ENCODE measurements at places on chromosomes 11 and 22.
A peak's percentile ranks its signal among the peaks of the same experiment; 100 is the strongest.

DNA sequence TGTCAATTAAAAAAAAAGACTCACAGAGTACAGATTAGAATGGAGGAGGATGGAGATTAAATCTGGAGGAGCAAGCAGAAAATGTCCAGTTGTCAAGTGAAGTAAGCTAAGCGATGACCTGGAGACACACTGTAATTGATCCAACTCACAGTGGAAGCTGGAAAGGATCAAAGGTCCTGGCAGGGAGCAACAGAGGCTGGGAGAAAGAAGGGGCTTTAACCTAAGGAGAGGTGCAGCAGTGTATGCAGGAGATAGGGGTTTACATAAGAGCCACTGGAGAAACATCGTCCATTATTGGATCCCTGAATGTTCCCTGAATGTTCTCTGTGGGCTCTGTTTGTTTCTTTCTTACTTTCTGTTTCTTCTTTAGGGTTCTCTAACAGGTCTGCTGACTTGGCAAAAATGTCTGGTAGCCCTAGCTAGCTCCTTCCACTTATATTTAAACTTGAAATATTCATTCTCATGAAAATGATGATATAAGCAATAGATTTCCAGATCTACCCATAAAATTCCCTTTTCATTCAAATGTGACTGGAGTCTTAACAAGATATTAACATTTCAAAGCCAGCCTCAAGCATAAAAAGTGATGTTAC lies 30.1 kb upstream of the CAT start:
- no peak for DNase-seq

DNA sequence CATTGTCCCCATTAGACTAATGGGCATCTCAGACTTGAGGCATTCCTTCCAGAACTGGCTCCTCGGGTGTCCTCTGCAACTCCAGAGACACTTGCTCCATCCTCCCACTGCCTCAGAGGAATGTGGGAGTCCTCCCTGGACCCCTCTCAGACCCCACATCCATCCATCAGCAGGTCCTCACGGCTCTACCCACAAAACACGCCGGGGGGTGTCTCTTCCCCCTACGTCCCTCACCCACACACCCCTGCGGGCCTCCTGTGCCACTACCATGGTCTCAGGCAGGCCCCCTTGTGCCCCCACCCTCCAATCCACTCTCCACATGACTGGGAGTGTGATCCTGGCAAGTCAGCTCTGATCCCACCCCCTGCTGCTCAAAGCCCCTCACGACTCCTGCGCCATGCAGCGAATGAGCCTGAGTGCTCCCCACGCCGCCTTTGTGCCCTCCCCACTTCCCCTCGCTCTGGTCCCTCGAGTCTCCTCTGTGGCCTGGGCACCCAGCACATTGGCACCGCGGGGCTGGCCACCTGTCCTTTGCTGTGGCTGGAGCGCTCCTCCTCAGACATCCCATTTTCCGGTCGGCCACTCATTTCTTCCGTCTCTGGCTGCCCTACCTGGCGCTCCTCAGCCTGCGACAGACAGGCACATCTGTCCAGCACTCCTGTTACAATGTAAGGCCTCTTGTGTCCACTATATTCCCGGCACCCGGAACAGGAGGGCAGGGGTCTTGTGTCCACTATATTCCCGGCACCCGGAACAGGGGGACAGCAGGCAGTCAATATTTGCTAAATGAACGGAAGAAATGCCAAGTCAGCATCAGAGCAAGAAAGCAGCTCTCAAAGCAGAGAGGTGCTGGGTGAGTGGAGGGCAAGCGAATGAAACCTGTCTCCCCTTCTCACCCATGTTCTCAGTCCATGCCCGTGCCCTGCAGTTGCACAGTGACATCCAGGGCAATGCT lies 14.2 kb upstream of the MOB2 start:
- no peak for DNase-seq

DNA sequence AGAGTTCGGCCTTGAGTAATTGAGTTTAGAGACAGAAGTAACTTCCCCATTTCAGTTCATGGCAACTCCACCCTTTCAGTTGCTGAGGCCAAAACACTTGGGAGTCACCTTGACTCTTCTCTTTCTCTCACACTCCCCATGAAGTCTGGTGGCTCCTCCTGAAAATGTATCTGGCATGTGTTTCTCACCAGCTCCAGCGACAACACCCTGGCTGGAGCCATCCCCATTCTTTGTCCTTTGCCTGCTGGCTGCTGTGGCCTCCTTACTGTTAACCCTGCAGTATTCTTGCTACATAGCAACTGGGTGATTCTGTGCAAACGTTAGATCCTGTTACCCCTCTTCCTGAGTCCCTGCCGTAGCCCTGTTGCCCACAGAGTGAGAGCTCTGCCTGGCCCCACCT lies 23.8 kb downstream of the SLC6A5 start:
- DNase-seq = no peak

DNA sequence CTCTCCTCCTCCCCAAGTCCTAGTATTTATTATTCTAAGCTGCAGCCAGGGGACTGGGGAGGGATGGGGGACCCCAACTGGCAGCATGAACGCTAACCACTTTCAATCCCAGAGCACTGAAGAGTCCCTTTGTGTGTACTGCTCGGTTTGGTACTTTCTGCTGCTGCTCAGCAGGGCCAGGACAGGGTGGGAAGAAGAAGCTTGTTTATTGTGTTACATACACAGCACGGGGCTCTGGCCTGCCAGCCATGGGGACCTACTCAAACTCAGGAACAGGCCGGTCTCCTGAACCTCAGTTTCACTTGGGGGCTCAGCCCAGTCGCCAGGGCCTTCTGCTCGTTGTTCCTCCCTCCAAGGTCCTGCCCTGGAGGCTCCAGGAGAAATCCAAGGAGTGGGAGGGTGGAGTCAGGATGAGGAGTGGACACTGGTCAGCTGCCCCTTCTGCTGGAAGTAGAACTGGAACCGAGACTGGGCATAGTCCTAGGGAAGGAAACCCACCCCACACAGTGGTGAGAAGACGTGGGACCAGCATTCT lies 616 bp upstream of the CPT1B start:
- DNase-seq = no peak

DNA sequence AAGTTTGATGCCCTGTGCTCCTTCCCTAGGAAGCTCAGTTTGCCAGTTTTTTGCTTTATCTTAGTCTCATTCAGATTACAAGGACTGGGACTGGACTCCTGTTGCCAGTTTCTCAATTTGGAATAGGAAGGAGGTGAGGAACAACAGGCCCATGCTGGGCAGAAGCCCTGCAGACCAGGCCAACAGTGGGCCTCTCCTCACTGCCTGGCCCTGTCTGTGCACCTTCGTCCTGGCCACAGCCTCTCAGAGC lies 23.7 kb downstream of the MED15 start:
- DNase-seq = no peak

GRCh38 chr11:68043029-68043348 lies 4.2 kb downstream of the TCIRG1 start:
- no peak for DNase-seq

DNA sequence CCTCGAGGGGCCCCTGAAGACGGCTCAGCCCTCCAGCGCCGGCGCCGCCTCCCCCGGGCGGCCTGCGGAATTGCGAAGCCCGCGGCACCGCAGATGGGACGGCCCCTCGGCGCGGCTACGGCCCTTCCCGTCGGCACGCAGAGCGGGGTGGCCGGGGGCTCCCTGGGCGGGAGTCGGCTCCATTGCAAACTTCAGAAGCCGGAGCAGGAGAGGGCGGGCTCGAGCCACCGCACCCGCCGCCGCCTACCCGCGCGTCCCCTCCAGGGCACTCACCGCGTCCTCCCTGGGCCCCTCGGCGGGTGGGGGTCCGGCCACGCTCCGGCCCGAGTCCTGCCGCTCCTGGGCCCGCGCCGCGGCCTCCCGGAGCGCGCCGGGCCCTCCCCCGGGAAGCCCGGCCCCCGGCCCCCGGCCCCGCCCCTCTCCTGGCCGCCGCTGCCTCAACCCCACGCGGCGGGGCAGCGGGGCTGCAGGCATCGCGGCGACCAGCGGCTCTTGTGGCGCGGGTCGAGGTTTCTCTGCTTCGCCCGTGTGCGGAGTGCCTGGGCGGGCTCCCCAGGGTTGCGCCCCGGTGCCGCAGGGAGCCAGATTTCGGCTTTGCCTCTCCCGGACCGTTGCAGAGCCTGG lies at the start of gene PACSIN3:
PACSIN3 (minus strand) TSS at position 359 of the 624 bp plus-strand sequence. CDS start 3,707 bp downstream, outside the sequence.
- DNase-seq = peak; percentile 26

DNA sequence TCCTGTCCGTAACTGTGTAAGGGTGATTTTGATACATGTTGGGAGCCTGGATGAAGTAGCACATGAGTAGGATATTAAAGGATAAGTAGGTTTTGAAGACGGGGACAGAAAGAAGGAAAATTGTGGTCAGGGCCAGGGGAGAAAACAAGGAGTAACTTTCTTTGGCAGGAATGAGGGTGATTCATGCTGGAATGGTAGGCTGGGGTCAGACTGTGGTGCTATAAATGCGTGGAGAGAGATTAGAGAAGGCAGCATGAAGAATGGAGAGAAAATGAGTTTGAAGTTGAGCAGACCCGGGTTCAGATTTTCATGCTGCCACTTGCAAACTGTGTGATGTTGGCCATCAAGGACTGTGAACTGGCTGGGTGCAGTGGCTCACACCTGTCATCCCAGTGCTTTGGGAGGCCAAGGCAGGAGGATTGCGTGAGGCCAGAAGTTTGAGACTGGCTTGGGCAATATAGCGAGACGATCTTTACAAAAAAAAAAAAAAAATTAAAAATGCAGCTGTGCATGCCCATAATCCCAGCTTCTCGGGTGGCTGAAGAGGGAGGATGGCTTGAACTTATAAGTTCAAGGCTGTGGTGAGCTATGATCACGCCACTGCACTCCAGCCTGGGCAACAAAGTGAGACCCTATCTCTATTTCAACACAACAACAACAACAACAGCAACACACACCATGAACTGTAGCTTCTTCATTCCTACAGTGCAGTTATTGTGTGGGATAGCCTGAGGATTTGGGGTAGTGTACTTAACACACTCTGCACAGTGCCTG lies 22.3 kb downstream of the ZBTB16 start:
- no peak for DNase-seq

GRCh38 chr11:13261591-13262061 lies 16.0 kb upstream of the BMAL1 start:
- DNase-seq = no peak

- peak; percentile 23 for DNase-seq
Measured at GRCh38 chr22:45218976-45219375, 21.7 kb downstream of the KIAA0930 start.

DNA sequence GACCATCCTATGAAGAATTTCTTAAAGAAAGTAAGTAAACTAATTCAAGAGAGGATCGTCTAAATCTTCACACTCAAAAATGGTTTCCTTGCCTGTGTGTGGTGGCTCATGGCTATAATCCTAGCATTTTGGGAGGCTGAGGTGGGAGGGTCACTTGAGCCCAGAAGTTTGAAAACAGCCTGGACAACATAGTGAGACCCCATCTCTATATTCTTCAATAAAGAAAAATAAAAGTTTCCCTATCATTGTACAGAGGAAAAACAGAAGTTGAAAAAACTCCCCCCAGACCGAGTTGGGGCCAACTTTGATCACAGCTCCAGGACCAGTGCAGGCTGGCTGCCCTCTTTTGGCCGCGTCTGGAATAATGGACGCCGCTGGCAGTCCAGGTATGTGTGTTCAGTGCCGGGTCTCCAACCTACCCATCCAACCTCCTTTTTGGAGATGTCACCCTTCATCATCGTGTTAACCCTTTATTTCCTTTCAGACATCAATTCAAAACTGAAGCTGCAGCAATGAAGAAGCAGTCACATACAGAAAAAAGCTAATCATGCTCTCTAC lies 3.0 kb downstream of the RPS25 start:
- no peak for DNase-seq

- DNase-seq = no peak
Measured at GRCh38 chr11:8227156-8228152, 36.2 kb downstream of the LMO1 start.
